T-helper 22 cell (primary cell): ENCODE measurements at places on chromosomes 5 and 9.

DNA sequence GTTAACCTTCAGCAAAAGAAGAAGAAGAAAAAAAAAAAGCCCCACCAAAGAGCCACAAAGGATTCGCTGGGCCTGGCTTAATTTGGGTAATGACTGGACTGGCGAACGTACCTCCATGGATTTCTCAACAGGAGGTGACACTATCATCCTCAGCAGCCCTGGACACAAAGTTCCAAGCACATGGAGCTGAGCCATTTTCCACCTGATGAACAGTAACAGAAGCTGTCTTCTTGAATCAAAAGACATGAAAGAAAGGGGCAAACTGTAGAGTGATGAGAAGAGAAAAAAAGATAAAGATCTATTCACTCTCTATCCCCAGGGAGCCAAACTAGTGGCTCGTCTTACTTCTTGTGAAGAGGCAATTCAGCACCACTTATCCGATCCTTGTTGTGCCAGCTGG, 150.2 kb upstream of the TRPM3 start:
- no peak for DNase-seq

- no peak for DNase-seq
Observed at GRCh38 chr9:16482764-16483163, 387.7 kb downstream of the BNC2 start.

DNA sequence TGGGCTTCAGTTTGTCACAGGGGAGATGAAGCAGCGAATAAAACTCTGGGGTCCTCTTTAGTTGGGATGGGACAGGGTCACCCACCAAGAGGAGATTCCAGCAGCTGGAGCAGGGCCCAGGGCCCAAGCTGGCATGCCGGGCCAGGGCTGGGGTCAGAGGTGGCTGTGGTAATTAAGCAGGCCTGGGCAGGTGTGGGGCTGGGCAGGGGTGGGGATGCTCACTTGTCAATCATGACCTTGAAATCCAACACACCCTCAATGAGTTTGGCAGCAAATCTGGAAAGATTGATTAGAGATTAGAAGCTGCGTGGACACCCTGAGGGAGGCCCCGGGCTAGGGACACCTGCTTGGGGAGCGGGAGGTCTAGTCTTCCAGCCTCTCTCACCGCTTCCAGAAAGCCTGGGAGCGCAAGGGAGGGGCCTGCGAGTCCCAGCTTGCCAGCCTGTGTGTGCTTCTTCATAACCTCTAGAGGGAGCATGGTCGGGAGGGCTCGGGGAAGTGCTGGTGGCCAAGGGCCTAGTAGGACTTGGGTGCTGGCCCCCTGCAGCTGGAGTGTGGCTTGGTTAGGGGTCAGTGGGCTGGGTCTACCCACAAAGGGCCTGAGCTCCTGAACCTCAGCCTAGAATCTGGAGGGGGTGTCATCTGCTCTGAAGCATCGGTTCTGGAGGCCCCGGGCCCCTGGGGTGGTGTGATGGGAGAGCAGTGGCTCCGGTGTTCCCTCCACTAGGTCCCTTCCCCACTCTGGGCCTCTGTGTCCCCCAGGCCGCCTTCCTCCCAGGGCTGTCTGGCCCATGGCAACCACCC, 7.6 kb downstream of the CRAT start:
- DNase-seq, result no peak

GRCh38 chr9:75064307-75065025, 23.5 kb downstream of the NMRK1 start:
- DNase-seq, result no peak

DNA sequence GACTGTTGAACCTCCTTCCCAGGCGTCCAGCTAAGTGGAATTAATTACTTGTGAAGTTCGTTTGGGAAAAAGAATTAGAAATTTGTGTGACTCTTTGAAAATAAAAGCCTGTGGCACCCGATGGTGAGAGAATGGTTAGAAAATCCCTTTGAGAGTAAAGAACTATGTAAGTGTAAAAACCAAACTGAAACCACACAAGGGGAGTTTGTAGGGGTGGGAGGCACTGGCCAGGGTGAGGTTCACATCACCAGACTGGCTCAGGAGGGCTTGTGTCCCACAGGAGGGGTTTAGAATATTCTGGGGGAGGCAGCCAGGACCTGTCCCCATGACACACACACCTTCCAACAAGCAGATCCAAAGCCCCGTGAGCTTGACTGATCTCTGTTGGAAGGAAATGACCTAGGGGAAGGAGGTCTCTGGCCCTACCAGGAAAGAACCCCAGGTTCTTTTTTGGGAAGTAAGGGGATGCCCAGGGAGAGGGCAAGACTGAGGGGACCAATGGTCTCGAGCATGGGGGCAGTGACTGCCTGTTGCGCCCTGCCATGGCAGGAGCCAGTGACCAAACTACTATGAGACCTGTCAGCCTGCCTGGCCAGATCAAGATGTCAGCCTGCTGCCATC, 4.3 kb downstream of the SPATA24 start:
- DNase-seq, result no peak

DNA sequence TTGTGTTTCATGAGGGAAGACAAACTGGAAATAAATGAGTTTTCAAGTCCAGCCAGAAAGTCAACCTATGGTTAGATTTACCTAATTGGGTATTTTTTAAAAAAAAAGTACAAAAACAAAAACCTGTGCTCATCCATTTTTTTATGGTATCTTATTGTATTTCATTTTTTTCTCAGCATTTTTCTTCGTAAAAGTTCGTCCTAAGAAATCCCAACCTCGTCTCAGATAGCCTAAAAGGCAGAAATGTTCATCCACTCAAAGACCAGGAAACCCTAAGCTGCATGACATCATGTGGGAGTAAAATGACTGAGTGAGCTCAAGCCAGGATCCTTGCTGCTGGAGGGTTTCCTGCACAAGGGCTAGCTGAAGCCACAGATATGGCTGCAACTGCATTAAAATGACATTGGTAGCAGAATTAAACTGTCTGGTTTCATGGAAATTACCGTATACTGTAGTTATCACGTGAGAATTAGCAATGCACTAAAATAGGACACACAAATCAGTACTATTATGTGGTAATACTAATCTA, 70.4 kb downstream of the NFIB start:
- no peak for DNase-seq

DNA sequence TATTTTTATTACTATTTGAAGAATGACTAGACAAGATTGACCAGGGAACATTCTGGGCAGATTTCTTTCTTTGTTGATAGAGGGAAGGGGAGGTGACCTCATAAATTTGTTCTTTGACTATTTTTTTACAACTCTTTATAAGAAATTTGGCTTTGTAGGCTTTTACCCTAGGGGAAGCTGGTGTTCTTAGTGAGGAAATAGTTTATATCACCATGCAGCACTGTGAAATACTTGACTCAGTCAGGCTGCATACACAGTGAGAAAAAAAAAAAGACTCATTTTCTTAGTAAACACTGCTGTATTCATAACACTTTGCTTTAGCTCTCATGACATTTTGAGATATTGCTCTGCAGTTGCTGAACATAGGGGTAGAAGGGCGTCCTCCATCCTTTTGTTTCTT, 336.6 kb upstream of the PIK3R1 start:
- DNase-seq, result no peak

DNA sequence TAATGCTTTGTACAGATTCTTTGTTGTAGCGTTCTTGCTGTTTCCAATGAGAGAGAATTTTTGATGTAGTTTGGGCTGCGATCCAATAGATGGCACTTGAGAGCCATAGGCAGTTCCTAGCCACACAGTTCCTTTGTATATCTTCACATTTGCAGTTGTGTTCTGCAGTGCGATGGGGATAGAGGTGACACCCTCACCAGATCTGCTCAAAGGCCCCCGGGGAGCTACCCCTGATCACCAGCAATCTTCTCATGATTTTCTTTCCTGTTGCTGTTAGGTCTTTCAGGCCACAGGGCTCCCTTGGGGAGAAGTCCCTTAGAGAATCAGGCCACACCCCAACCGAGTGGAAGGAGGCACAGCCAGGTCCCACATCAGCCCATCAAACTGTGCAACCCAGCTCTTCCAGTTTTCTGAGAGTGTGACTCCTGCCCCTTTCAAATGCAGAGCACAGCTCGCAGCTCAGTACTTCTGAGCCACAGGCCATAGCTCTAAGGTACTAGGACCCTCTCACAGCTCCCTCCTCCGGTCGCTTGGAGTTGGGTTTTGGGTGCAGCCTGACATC, 353.7 kb downstream of the SLCO4C1 start:
- no peak for DNase-seq

GRCh38 chr9:133726401-133727276, 11.5 kb downstream of the SARDH start:
- peak; percentile 32 for DNase-seq

- no peak for DNase-seq
Observed at GRCh38 chr9:99044827-99045226, 60.1 kb upstream of the TGFBR1 start.

GRCh38 chr9:14993901-14994554, 83.8 kb upstream of the FREM1 start:
- no peak for DNase-seq

GRCh38 chr5:54590824-54591223, 73.3 kb downstream of the SNX18 start:
- no peak for DNase-seq

DNA sequence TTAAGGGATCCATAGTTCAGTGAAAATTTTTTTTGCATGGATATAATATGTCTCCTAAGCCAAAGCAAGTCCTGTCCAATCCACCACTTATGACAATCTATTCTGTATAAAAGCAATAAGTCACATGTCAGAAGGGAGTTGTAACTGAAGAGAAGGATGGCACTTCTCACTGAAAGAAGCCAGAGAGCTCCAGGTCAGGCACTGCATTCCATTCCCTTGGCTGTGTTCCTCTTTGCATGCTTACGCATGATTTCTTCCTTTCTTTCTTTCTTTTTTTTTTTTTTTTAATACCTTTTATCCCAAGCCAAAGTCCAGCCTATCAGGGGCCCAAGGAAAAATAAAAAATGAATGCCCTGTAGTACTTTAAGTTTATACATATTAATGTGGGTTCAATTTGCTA, 39.8 kb downstream of the MAMDC2 start:
- DNase-seq, result no peak

DNA sequence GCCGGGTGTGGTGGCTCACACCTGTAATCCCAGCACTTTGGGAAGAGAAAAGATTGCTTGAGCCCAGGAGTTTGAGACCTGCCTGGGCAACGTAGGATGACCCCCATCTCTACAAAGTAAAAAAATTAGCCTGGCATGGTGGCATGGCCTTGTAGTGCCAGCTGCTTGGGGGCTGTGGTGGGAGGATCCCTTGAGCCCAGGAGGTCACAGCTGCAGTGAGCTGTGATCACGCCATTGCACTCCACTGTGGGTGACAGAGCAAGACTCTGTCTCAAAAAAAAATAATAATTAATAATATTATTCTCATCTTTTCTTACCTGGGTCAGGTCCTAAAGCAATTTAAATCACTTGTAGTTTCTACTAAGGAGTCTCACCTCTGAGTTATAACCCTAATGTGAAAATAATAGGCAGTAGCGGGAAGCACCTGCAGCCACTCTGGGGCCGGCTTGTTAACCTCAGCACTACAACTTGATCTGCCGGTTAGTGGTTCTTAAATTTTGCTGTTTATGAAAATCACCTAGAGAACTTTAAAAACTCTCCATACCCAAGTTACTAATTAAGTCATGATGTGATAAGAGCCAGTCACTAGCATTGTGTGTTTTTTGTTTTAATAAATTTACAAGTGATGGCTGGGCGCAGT, 29.4 kb upstream of the PCAT7 start:
- DNase-seq, result no peak

DNA sequence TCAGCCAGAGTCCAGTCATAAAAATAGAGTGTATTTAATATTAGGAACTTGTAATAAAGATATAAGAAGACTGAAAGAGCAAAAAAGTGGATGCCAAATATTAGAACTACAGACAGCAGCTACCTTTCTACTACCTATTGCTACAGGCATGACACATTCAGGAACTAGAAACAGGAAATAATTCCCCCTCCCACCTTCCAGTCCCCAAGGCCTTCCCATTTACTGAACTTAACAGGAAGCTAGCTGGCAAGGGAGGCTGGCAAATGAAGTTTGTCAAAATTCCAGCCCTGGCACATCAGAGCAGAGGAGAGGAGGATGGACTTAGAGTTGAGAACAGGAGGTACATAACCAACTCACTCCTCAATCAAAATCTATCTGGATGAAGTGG, 50.2 kb upstream of the RIC1 start:
- no peak for DNase-seq

DNA sequence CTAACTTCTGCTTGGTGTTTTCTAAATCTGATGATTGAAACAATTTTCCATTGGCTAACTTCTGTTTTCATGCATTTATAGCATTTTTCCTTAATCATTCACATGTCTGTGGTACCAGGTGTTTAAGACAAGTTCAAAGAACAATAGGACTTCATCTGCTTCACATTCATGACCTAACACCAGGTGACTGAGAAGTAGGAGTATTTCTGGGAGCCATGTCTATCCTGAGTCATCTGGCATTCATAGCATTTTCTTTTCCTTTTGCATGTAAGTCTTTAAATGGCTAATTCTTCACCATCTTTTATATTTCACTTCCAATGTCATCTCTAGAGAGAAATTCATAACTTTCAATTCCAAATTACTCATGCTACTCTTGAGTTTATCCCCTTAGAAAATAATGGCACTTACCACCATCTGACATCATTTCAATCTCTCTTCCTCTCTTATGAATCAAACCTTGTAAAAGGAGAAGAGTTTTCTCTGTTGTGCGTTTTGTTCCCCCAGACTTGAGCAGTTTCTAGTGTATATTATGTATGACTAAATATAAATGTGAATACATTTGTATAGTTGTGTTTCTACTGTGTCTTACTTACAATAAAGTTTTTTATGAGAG, 1196.1 kb upstream of the CDH9 start:
- DNase-seq, result no peak

GRCh38 chr5:138874241-138874640, 894 bp downstream of the LRRTM2 start:
- DNase-seq, result no peak

GRCh38 chr5:10306806-10307205, 896 bp downstream of the CMBL start:
- no peak for DNase-seq

DNA sequence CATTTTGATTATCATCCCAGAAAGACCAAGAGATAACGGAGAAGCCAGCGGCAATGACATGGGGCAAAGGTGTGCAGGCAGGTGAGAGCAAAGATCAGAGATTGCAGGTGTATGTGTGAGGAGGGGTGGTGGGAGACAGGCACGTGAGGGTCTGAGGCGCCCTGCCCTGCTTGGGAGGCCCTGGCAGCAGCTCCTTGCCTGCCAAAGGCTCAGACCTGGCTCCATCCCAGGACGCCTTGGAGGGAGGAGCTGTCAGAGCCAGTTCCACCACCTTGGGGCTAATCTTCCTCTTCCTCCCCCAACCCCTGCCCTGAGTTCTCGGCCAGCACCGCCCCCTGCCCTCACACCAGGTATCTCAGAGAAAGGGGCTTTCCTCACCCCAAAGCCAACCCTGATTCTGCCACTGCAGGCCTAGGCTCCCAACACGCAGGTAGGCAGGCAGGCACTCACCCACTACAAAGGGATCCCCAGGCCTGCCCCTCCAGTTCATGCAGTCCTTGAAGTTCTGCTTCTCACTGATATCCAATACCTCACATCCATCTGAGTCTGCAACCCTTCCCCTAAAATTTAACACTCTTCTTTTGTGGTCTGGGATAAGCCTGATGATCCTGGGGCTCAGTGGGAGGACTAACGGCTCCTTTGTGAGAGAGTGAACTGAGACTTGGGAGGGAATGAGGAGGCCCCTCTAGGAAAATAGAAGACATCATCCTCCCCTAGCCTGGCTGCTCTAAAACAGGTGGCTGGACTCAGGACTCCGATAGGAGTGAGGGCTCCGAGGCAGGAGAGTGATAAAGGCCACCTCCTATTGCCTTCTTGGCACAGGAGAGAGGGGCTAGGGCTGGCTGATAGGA, 1.8 kb downstream of the AQP3 start:
- DNase-seq, result peak; percentile 39

GRCh38 chr5:159588941-159589340, 258.7 kb upstream of the IL12B start:
- no peak for DNase-seq
